Activated CD4-positive, alpha-beta T cell treated with anti-CD3 and anti-CD28 coated beads, Interleukin-2, amount 50 U/mL, for 16 hours (primary cell): ENCODE measurements at places on chromosomes 3 and 15.
A peak's percentile ranks its signal among the peaks of the same experiment; 100 is the strongest.

DNA sequence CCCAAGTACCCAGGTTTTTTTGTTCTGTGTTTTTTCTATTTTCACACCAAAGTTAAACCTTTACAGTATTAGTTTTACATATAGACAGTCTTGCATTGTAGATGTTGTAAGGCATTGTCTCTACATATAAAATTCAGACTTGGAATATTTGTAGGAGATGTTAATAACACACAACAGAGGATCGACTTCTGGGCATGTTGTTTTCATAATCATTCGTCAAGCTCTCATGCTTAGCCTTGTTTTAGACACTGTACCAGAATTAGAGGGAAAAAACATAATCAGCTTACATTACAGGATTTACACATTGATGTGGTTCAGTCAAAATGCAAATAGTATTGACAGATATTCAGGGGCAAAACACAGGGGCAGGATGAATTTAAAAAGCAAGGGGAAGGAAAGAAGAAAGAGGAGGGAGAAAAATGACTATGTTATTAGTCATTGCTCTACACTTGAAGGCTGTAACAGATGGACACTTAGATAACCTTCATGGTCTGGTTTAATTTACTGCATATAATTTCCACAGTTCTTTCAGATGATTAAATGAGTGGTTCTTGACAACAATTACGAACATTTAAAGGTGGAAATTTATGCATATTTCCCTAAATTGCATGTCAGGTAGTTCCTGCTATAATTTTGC lies 7.5 kb downstream of the CMSS1 start:
- peak; percentile 50 for DNase-seq

DNA sequence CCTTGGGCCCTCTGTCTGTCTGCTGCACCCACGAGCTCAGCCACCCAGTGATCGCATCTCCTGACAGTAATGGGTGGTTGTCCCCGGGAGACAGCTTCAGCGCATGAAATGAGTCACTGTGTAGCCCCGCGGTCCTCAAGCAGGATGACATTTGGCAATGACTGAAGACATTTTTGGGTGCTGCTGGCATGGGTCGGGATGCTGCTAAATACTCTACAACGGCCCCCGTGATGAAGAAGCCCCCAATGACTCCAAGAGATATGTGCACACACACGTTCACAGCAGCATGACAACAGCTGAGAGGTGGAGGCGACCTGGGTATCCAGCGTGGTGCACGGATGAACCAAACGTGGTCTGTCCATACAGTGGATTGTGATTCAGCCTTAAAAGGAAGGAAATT lies 17.4 kb upstream of the ZXDC start:
- no peak for DNase-seq

GRCh38 chr15:91279486-91279885 lies 179.4 kb downstream of the SV2B start:
- no peak for DNase-seq

DNA sequence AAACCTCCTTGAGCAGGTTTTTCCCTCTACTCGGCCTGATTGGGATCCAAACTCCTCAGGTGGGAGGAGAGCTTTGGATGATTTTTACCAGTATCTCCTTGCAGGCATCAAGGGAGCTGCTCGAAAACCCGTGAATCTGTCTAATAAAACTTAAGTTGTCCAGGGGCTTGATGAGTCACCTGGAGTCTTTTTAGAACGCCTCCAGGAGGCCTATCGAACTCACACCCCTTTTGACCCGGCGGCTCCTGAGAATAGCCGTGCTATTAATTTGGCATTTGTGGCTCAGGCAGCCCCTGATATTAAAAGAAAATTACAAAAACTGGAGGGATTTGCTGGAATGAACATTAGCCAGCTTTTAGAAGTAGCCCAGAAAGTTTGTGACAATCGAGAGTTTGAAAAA lies 41.6 kb downstream of the ZBTB11 start:
- no peak for DNase-seq

GRCh38 chr3:168030577-168030976 lies 65.1 kb downstream of the GOLIM4 start:
- DNase-seq = no peak

DNA sequence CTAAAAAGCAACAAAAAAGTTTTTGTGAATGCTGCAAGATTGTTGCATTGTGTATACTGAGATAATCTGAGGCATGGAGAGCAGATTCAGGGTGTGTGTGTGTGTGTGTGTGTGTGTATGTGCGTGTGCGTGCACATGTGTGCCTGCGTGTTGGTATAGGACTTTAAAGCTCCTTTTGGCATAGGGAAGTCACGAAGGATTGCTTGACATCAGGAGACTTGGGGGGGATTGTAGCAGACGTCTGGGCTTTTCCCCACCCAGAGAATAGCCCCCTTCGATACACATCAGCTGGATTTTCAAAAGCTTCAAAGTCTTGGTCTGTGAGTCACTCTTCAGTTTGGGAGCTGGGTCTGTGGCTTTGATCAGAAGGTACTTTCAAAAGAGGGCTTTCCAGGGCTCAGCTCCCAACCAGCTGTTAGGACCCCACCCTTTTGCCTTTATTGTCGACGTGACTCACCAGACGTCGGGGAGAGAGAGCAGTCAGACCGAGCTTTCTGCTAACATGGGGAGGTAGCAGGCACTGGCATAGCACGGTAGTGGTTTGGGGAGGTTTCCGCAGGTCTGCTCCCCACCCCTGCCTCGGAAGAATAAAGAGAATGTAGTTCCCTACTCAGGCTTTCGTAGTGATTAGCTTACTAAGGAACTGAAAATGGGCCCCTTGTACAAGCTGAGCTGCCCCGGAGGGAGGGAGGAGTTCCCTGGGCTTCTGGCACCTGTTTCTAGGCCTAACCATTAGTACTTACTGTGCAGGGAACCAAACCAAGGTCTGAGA lies 4.7 kb downstream of the BHLHE40 start:
- DNase-seq = peak; percentile 90

DNA sequence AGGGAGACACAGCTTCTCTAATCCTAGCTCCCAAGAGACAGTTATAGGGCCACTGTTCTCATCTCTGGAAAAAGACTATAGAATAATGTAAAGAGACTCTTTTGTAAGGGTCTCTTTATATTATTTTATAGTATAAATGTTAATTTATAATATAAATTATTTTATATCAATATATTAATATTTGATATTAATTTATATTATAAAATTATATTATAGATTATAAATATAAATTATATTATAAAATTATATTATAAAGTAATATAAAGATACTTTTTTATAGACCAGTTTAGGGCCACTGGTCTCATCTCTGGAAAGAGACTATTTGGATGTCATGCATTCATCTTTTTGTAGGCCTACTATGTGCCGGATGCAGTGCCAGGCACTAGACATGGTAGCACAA lies 53.9 kb downstream of the SV2B start:
- no peak for DNase-seq

DNA sequence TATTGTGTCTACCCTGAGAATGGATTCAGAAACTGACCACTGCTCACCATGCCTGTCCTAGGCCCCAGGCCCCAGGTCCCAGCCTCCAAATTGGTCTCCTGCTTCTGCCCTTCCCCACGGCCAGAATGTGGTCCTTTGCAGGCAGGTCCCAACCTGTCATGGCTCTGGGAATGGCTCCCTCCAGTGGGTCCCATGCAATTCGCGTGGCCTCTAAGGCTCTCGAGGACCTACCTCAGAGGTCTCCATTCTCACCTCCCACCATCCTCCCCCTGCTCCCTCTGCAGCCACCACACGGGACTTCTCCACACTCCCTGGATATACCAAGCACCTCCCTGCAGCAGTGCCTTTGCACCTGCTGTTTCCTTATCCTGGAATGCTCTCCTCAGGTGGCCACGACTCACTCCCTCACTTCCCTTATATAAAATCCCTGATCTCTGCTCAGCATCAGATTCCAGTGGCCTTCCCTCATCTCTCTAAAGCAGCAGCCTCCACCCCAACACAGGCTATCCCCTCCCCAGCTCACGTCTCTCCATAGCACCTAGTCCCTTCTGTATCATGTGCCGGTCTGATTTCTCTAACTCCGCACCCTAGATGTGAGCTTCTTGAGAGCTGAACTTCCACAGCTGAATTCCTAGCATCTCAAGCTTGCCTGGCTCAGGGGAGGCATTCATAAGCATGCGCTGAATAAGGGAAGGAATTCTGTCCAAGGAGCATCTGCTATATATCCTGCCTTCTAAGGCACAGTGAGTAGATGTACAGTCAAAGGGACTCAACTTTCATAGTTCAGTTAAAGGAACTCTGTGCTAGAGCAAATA lies 56.9 kb downstream of the ARRDC4 start:
- DNase-seq = no peak

GRCh38 chr15:78438619-78439285 lies 736 bp downstream of the IREB2 start:
- peak; percentile 21 for DNase-seq

GRCh38 chr15:57273402-57273801 lies 102.9 kb upstream of the CGNL1 start:
- DNase-seq = no peak

- no peak for DNase-seq
These were observed 334.1 kb downstream of the THSD4 start for GRCh38 chr15:71449363-71449762.

- DNase-seq = no peak
These were observed 228.9 kb upstream of the FEZF2 start for GRCh38 chr3:62602129-62602770.

DNA sequence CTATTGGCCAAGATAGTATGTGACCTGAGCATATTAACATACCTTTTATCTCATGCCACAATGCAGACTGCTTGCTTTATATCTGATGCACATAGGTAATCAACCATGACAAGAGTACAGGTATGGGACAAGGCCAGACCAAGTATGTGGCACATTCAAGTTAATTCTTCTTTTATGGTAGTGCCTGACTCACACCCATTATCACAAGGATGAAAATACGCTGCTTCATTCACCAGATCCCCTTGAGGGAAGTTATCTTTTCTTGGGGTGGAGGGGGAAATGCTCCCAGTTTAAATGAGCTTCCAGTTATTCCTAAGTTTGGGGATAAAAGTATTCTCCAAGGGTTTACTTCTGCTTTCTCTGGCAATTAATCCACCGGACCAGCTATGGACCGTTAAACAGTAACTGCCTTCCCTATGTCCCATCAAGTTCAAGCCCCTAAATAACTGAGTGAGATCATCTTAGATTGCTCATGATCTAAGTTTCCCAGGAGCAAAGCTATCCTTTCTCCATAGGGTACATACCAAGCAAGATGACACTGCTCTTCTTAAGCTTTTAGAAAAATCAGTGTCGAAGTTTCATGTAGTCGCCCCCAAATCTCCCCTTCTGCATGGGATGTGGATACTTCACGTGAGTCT lies 1.9 kb downstream of the COL8A1 start:
- DNase-seq = no peak

GRCh38 chr15:86620641-86621349 lies 541.1 kb downstream of the AGBL1 start:
- no peak for DNase-seq

GRCh38 chr3:109072194-109072593 lies 45.7 kb downstream of the MORC1 start:
- DNase-seq = peak; percentile 5
